ENCODE measurements at places on chromosomes 12 and 14.

- DNase-seq = no peak
Observed at GRCh38 chr12:60205500-60205899, 609.7 kb downstream of the SLC16A7 start.

- no peak for DNase-seq
Observed at GRCh38 chr14:99543985-99544384, 60.0 kb downstream of the CCDC85C start.

- DNase-seq = no peak
Observed at GRCh38 chr12:128687851-128688250, 135.9 kb downstream of the SLC15A4 start.

- no peak for DNase-seq
Observed at GRCh38 chr12:75798136-75798926, 233.2 kb downstream of the PHLDA1 start.

GRCh38 chr12:47757840-47758583, 668 bp downstream of the RAPGEF3 start:
- DNase-seq = no peak

DNA sequence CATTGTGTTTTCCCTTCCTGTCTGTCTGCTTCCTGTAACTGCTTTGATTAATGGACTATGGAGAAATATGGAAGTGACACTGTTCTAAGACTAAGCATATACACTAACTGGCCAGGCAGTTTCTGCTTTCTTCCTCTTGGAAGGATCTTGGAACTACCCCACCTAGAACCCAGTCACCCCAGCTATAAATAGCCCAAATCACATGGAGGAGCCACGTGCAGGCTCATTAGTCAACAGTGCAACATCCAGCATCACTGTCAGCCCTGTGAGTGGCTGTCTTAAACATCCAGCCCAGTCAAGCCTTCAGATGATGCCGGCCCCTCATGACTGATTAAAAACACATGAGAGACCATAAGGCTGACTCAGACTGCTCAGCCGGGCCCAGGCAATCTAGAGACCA, 39.2 kb downstream of the BCAT1 start:
- DNase-seq = no peak

GRCh38 chr12:44519931-44520330, 356.2 kb downstream of the NELL2 start:
- DNase-seq = no peak

GRCh38 chr14:83301791-83302190, 1768.1 kb upstream of the SEL1L start:
- no peak for DNase-seq

All from stimulated activated CD4-positive, alpha-beta T cell treated with anti-CD3 and anti-CD28 coated beads, TNF-alpha, amount 100 ng/mL, for 4 hours (primary cell).